Naive thymus-derived CD8-positive, alpha-beta T cell (primary cell): ENCODE measurements at places on chromosomes 6 and 20.

GRCh38 chr6:4909063-4909706 lies 94.7 kb downstream of the RPP40 start:
- no peak for DNase-seq

DNA sequence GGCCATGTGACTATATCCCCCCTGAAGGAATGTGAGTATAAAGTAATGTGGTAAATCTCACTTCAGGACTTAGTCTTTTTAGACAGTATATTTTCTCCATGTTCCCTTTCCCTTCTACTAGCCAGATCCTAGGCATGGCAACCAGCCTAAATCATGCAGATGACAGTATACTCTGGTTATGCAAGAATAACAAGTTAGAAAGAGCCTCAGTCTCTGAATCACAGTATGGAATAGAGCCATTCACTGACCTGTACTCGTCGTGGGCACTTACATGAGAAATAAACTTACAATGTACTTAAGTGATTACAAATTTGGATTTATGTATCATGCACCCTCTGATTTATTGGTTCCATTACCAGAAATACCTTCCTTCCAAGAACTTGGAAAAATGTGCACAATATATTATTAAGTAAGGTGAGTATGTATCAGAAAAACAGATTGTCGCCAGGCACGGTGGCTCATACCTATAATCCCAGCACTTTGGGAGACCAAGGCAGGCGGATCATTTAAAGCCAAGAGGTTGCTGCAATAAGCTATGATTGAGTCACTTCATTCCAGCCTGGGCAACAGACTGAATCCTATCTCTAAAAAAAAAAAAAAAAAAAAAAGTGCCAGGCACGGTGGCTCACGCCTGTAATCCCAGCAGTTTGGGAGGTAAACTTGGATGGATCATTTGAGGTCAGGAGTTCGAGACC lies 25.1 kb upstream of the FAM8A1 start:
- no peak for DNase-seq

DNA sequence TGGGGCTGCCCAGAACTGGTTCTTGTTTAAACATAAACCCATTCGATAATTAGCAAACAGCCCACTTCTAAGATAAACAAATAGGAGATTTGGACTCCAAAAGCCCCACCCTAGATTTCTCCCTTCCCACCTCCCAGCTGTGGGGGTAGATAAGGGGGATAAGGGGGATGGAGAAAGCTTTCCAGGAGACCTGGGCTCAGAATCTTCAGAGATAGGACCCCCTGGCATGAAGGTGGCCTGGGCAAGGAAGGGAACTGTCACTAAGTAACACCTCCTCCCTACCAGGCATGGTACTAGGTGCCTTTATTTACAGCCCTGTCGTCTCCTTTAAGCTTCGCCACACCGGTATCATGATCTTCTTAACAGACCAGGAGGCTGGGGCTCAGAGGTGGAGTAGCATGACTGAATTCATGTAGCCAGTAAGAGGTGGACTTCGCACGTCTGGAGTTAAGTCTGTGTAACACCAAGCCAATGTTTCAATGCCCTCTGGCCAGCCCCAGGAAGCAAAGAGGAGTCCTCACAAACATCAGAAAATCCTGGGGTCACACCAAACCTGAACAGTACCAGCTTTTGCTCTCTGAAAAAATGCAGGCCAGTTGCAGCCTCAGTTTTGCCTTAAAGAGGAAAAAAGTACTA lies 4.6 kb downstream of the SDC4 start:
- no peak for DNase-seq

DNA sequence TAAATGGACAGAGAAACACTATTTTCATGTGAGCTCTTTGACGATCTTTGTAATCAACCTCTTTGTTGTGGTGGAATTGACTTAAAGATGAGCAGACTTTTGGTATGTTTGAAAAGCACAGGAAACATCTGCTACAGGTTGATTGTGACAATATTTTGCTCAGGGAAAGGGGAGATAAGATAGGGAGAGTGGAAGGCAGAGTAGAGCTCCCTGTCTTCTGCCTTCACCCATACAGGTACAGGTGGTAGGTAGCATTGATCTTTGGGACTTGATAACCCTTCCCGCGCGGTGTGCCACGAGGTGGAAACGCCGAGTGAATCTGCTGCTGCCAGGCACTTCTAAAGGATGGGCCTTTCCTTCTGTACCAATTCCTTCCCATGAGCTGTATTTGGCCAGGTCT lies 183.6 kb downstream of the UTRN start:
- peak; percentile 38 for DNase-seq

DNA sequence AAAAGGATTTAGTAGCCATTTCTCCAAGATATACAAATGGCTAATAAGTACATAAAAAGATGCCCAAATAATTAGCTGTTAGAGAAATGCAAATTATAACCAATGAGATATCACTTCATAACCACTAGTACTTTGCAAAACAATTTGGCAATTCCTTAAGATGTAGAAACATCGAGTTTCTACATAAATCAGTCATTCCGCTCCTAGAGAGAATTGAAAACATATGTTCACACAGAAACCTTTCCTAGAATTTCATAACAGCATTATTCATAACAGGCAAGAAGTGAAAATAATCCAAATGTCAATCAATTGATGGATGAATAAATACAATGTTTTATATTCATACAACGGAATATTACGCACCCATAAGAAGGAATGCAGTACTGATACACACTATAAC lies 20.5 kb upstream of the NT5E start:
- no peak for DNase-seq

- no peak for DNase-seq
These were observed 39.1 kb downstream of the KCNQ2 start for GRCh38 chr20:63433351-63433750.

DNA sequence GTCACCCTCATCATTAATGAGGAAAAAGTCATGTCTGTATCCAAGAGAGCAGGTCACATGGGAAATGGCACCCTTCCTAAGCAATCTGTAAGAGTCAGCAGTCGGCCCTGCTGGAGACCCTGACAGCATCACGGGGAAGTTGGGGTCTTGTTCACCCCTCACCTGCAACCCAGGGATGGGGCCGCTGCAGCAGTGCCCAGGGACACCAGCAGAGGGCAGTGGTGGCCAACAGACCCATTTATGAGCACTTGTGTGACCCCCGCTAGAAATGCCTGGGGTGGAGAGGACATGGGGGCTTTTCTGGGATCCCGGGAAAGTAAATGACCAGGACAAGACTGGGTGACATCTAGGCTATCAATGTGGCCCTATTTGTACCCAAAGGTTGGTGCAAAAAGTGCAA lies 35.9 kb downstream of the ANKRD60 start:
- no peak for DNase-seq

DNA sequence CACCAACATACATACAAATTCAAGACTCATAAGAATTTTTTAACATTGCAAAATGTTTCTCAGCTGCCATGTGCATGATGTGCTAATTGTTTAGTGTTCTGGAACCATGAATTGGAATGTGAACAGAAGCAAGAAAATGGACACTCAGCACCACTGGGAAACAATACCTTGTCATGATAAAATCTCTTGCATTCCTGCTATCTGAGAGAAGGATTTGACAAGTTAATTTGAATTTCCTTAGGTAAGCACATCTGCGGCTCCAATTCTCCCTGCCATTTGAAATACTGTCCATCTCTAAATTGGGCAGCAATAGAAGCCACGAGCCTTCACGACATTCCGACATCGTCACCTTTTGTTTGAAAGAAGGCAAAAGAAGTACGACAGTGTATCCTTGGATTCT lies 1104.6 kb upstream of the MAP3K7 start:
- DNase-seq = no peak

DNA sequence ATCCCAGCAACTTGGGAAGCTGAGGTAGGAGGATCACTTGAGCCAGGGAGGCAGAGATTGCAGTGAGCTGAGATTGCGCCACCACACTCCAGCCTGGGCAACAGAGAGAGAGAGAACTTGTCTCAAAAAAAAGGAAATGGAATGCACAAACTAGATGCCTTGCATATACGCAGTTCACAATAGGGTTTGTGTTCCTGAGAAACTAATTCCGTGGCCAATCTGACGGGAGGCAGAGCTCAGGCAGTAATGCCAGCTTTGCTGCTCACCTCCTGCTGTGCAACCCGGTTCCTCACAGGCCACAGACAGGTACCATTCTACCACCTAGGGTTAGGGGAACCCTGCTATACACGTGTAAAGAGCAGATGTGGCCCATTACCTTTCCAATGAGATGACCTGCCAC lies 1.4 kb downstream of the CDK5RAP1 start:
- no peak for DNase-seq

GRCh38 chr20:31784354-31785044 lies 34.7 kb upstream of the MYLK2 start:
- no peak for DNase-seq

DNA sequence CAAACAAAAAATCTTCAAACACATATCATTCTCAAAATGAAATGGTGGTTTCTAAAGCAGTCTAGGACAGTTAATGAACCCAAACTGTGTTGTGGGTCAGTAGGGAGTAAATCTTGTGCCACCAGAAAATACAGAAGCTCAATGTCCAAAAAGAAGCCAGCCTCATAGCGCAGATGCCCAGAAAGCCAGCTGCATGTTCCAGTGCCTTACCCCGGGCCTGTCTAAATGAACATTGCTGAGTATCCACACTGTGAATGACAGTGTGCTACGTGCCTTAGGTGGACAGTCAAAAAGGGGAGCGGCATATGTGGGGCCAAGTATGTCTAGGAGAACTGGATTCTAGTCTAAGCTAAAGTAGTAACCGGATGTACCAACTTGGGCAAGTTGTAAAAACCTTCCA lies 10.9 kb downstream of the FYN start:
- no peak for DNase-seq

DNA sequence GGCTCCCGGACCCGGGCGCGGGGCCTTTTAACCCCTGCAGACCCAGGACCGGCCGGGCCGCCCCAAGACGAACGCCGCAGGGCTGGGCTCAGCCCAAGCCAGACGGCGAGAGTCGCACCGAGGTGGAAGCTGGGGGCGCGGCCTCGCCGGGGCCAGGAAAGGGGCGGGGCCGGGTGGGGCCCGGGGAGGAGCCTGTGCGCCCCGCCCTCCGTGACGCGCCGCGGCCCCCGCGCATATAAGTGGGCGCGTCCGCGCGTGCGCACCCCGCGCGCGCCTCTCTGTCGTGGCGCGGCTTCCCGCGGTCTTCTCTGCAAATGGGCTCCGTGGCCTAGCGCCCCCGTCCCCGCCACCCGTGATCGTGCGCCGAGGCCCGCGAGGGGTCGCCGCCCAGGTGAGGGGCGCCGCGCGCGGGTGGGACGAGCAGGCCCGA lies at the start of gene PPDPF:
TSS of gene PPDPF (plus strand) at position 262 of the 430 bp plus-strand sequence. CDS start 544 bp downstream, outside the sequence.
- peak; percentile 91 for DNase-seq

GRCh38 chr6:109454496-109455436 lies 806 bp downstream of the MICAL1 start:
- peak; percentile 88 for DNase-seq

- DNase-seq = no peak
These were observed 15.2 kb upstream of the NOP56 start for GRCh38 chr20:2637246-2637645.

GRCh38 chr20:39700528-39700927 lies 738.4 kb downstream of the DHX35 start:
- no peak for DNase-seq

DNA sequence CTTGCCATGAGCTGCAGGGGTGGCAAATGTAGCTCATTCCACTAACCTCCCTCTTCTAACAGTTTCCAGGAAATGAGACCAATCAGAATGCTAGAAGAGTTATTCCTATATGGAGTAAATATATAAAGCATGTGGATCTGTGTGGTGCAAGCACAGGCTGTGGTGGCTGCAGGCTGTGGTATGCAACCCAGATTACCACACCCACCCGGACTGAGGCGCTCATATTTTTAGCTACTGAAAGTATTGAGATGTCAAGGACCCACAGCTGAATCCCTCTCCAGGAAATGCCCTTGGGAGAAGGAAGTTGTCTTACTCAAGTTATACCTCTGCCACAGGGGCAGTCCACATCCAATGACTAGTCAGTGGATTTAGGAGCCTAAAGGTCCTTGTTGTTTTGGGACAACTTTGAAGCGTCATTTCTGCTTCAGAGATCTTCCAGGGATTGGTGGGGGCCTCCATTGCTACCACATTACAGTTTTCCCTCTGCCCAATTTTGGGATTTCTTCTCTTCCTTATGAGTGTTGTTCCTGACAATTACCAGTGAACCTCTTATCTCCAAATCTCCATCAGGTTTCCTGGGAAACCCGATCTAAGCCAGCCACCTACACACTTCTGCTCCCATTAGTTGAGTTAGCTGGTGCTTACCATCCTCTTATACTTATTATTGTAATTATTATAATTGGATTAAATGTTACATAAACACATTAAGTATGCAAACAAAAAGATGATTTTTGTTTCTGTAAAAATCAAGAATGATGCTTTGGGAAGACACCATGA lies 12.1 kb upstream of the REPS1 start:
- DNase-seq = no peak

- DNase-seq = no peak
These were observed 34.3 kb downstream of the COL12A1 start for GRCh38 chr6:75171567-75171966.

- DNase-seq = no peak
These were observed 42.5 kb upstream of the RFPL4B start for GRCh38 chr6:112304680-112305079.

- no peak for DNase-seq
These were observed 44.7 kb downstream of the ESF1 start for GRCh38 chr20:13739731-13740649.
